ENCODE measurements at places on chromosomes 12 and 14.

DNA sequence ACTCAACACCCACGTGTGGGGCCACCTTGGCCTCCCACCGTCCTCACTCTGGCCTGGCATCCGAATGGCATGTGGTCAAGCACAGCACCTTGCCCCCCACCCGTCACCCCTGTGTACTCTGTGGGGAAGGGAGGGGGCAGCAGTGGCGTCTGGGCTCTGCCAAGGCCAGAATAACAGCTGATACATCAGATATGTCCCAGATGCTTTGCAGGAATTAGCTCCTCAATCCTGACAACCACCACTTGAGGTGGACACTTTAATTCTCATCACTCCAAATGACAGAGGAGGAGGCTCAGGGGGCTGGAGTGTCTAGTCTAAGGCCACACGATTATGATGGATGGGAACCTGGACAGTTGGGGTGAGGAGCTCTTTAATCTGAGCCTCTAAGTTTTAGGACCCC lies 1.7 kb upstream of the KRT80 start:
- no peak for DNase-seq

DNA sequence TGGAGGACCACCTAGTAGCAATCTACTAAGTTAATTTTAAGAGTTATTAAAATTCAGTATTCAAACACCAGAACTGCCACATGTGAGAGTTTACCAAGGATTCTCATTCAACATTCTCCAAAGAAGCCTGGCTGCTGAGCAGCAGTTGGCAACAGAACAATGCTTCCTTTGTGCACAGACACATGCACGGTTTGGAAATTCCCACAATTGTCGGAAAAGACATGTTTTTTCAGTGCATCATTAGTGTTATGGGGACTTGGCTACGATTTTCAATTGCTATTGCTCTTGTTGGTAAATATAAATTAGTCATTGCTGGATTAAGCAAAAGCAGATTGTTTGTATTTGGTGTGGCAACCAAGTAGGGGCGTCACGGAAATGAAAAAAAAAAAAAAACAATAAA lies 22.2 kb downstream of the ST8SIA1 start:
- DNase-seq: no peak

GRCh38 chr12:108773798-108774788 lies 42.8 kb upstream of the CORO1C start:
- no peak for DNase-seq

GRCh38 chr14:74083161-74083560 lies 1.1 kb downstream of the ALDH6A1 start:
- no peak for DNase-seq

DNA sequence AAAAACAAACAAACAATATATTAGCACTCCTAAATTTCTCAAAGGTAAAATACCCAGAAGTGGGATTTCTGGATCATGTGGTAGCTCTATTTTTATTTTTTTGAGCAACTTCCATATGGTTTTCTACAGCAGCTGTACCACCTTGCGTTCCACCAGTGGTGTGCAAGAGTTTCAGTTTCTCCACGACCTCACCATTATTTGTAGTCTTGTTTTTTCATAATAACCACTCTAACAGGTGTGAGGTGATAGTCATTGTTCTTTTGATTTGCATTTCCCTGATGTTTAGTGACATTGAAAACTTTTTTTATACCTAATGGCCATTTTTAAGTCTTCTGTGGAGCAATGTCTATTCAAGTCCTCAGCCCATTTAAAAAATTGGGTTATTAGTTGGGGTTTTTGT lies 127.3 kb upstream of the SLC38A2 start:
- no peak for DNase-seq

DNA sequence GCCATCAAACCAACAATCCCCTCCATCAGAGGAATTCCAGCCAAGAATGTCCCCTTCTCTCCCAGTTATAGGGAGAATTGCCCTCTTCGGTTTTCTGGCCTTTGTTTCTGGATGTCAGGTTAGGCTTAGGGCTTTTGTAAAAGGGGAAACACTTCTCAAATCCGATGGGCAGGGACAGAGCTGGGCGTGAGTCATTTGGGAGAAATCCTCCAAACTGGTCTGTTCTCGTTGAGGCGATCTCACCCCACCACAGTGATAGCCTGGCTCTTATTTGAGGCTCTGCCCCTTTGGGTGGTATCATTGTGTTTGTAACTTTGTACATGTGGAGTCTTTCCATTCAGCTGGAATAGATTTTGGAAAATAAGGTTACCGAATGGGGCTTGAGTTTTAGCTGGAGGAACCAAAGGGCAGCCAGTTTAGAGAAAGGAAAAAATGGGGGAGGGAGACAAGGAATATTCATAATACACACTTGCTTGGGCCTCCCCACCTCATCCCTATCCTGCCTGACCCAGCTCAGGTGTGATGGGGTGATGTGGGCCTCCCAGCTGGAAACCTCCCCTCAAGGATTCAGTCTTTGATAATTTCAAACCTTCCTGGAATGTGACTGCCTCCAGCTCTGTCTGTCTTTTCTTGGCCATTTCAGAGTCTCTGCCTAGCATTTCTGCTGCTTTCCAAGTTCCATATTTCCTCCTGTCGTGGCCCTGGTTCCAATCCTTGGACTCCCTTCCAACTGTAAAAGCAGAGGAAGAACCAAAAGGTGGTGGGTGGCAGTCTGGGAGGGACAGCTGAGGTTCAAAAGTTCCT lies 7.5 kb downstream of the HOXC4 start:
- DNase-seq: no peak

- no peak for DNase-seq
Observed at GRCh38 chr12:63294327-63294632, 143.3 kb upstream of the AVPR1A start.

DNA sequence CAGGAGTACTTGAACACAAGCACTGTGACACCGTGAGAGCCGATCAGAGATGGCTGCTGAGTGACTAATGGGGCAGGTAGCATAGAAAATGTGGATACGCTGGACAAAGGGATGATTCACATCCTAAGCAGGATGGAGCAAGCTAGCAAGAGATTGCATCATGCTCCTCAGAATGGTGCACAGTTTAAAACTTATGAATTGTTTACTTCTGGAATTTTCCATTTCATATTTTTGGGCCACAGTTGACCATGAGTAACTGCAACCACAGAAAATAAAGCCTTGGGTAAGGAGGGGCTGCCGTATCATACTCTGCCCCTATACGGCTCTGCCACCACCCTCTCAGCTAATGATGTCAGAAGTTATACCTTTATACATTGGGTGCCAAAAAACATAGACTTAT lies 23.3 kb upstream of the MARK3 start:
- no peak for DNase-seq

GRCh38 chr12:52005903-52006703 lies 643 bp upstream of the TAMALIN start:
- DNase-seq: no peak

DNA sequence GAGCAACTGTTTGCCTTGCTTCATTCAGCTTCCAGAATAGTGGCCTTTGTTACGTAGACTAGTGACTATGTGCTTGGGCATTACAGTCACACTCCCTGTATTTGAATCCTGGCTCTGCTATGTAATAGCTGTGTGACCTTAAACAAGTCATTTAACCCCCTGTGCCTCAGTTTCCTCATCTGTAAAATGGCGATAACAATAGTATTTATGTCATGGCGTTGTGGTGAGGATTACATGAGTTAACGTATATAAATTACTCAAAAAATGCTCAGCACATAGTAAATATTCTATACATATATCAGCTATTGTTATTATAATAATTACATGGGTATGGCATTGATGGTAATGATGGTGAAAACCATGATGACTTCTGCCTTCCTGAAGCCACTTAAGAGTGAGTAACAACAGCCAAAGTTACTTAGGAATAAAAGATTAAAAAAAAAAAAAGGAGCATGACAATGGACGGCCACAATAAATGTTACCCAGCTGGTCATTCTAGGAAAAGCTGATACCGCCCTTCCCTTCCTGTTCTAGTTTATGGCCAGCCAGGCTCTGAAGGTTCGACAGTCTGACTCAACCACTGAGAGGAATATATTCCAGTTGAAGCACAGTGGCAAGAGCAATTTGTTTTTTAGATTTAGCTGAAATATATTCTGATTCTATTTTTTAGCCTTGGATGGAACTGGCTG lies 9.9 kb upstream of the ADIPOR2 start:
- no peak for DNase-seq

All from activated naive CD4-positive, alpha-beta T cell (primary cell).